8988T (cell line): ENCODE measurements at places on chromosomes 7 and 10.

GRCh38 chr7:155192961-155193640 lies 104.6 kb upstream of the INSIG1 start:
- DNase-seq = no peak

DNA sequence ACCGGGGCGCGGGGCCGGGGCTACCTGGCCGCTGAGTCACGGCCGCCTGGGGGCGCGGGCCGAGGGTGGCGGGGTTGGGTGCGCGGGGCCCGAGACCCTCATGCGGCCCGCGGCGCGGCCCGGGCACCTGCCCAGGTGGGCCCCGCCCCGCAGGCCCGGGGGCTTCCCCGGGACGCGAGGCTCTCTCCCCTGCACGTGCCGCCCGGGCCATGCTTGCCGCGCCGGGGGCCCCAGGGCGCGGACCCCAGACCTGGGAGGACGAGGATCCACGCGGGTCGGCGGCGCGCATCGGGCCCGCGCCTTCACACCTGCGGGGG lies 402 bp downstream of the MAFK start:
- DNase-seq = no peak

GRCh38 chr7:45223078-45223477 lies 65.5 kb downstream of the RAMP3 start:
- no peak for DNase-seq

GRCh38 chr10:71961831-71962230 lies 2.4 kb upstream of the CHST3 start:
- DNase-seq = no peak

DNA sequence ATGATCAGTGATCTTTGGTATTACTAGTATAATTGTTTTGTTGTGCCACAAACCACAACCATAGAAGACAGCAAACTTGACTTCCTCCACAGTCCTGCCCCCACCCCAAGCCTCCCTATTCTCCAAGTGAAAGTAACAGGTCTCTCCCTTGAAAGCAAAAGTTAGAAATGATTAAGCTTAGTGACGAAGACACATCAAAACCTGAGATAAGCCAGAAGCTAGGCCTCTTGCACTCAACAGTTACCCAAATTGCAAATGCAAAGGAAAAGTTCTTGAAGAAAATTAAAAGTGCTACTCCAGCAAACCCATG lies 7.5 kb downstream of the SAR1A start:
- DNase-seq = no peak

DNA sequence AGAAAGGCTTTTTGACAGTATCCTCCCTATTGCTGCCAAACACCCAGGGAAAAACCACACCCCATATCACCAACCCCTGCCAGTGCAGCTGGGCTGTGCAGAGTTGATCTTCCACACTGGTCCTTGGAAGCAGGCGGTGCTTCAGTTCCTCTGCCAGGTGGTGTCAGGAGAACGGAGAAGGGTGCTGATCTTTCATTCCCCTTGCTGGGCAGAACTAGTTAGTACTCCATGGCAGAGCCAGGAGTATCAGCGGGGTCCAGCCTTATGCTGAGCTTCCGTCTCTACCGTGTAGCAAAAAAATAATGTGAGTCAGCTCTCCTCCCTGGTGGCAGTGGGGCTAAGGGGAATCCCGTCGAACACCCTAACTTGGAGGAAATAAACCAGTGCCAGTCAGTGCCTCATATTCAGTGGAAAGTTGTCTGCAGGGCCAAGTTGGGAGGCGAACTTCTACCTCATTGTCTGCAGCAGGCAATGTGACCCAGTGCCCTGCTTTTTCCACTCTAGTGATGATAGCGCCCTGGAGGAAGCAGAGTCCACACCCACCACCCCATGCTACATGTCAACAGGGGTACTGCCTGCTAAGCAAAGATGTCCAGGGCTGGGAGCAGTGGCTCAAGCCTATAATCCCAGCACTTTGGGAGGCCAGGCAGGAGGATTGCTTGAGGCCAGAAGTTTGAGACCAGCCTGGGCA lies 175.4 kb downstream of the AUTS2 start:
- DNase-seq = no peak

GRCh38 chr7:12637328-12637727 lies 50.1 kb upstream of the ARL4A start:
- DNase-seq = no peak

DNA sequence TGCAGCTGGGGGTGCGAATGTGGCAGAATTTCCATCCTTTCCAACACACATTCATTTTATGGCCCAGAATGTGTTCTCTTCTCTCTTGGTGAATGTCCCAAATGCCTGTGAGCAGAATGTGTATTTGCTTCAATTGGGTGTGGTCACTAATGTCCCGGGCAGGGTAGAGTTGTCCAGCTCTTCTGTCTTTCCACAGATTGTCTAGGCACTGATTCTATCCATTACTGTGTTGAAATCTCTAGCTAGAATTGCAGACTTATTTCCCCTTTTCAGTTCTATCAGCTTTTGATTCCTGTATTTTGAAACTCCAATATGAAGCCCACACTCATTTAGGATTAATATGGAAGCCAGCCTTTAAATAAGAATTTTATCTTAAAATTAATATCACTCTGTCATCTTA lies 14.0 kb upstream of the AKR1E2 start:
- DNase-seq = no peak
